SJSA1 (cell line): ENCODE measurements at places on chromosomes 2 and 18.

GRCh38 chr18:44969214-44969795 lies 288.6 kb downstream of the SETBP1 start:
- no peak for DNase-seq

DNA sequence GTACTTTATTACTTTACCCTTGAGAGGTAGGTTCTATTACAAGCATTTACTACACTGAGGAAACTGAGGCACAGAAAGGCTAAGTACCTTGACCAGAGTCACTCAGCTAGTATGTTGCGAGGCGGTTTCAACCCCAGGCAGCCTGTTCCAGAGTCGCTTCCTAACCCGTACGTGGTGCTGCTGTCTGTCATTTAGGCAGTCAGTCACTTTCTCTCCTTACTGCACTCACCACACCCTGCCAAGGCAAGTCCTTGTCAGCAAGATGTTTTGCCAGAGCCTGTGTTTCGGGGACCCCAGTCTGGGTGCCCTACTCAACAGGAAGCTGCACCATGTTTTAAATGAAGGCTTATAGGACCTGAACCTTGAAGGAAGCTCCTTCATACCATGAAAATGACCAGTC lies 174.9 kb downstream of the TPGS2 start:
- DNase-seq: no peak

- no peak for DNase-seq
Observed at GRCh38 chr2:122652670-122653069, 897.2 kb downstream of the TSN start.

DNA sequence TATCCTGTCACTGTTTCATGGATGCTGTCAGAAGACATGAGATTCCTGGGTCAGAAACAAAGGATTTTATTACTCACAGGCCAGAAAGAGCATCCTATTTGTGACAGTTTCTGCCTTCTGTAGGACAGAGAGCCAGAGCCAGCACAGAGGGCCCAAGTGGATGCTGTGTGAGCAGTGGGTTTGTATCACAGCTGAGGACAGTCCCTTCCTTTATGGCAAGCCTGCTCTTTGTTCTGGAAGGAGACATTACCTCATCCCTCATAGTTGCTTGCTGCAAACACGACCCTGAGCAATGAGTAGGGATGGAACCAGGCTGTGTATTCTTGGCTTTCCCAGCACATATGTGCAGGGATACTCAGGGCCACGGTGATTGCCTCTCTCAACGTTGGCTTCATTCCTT lies 41.6 kb downstream of the ARHGEF4 start:
- no peak for DNase-seq

- no peak for DNase-seq
Observed at GRCh38 chr2:213232649-213233437, 51.4 kb upstream of the SPAG16 start.

DNA sequence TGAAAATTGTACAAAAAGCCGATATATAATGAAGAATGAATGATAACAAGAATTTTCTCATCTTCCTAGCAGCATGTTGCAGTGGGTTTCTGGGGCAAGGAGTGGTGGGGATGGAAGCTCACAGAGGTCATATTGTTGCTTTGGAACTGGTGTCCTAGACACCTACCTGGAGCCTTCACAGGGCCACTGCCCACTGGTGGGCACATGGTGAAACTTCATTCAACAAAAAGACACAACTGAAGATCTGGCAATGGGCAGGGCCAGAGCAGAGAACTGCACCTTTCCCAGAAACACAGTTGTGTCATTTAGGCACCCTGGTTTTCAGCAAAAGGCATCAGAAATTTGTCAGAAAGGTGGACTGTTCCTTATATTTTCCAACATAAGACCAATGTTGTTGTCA lies 115.3 kb downstream of the FHOD3 start:
- DNase-seq: no peak

DNA sequence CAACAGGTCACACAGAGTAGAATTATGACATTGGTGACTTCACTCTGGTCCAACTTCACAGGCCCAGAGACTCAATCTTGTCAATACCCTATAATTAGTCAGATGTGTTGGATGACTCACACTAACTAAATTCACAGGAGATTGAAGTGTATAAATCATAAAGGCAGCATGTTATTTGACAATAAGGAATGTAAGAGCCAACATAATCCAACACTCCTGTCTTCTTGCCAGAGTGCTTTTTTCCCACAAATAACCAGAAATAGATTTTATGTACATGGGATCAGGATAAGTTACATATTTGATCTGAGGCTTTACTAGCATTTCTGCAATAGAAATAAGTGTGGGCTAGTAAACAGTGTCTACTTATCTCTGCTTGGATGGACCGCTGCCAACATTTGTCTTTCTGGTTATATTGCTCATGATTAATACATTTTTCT lies 42.2 kb upstream of the ZSWIM2 start:
- DNase-seq: no peak

DNA sequence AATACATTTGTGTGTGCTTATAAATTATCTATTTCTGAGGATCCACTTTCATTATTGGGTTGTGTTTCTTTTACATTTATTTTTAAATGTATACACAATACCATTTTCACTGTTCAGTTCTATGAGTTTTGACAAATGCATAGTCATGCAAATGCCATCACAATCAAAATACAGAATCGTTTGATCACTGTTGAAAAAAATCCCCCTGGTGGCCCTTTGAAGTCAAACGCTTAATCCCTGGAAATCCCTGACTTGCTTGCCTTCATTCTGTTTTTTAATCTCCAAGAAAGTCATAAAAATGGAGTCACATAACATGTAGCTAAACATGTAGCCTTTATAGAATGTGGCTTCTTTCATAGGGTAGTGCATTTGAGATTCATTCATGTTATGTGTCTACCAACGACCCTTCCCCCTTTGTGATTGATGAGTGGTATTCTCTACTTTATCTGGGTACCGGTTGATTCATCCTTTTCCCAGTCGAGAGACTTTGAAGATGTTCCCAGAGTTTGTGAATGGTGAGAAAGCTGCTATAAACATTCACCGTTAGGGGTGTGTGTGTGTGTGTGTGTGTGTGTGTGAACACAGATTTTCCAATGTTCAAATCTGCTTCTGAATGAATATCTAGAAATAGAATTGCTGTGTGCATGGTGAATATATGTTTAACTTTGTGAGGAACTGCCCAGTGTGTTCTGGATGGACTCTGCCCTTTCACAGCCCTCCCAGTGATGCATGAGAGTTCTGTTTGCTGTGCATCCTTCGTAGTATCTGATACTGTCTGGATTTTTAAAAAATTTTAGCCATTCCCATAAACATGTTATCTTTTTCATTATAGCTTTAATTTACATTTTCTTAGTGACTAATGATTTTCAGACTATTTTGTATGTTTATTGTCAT lies 173.6 kb downstream of the GALR1 start:
- DNase-seq: no peak

DNA sequence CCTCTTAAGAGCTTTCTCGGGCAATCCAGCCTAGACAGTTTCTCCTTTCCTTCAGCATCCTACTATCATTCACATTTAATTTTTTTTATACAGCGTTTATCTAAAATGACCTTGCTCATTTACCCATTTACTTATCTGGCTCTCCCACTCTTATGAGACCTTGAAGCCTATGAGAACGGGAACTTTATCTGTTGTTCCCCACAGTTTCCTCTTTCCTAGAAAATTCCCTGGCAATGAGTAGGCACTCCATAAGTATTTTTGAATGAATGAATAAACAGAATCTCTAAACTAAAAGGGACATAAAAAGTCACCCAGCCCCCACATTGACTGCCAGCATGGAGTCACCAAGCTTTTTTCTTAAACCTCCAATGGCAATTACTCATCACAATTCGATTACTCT lies 353.2 kb downstream of the METTL4 start:
- no peak for DNase-seq

GRCh38 chr2:222572264-222572721 lies 83.6 kb downstream of the FARSB start:
- DNase-seq: no peak

DNA sequence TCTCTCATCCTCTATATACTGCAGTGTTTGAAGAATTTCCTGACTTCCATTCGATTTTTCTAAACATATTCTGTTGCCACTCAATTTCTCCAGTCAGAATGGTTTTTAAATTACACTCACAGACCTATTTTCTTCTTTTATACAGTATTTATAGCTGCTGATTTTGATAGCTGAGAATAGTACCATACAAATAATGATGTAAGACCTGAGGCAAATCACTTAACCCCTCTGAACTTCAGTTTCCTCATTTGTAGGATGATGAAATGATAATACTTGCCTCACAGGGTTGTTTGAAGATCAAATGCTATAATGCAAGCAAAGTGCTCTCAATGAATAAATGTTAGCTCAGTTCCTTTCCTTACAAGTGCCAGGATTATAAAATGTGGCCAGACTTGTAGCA lies 241.8 kb downstream of the CPS1 start:
- no peak for DNase-seq

- no peak for DNase-seq
Observed at GRCh38 chr2:149281441-149281840, 48.9 kb upstream of the LYPD6 start.

DNA sequence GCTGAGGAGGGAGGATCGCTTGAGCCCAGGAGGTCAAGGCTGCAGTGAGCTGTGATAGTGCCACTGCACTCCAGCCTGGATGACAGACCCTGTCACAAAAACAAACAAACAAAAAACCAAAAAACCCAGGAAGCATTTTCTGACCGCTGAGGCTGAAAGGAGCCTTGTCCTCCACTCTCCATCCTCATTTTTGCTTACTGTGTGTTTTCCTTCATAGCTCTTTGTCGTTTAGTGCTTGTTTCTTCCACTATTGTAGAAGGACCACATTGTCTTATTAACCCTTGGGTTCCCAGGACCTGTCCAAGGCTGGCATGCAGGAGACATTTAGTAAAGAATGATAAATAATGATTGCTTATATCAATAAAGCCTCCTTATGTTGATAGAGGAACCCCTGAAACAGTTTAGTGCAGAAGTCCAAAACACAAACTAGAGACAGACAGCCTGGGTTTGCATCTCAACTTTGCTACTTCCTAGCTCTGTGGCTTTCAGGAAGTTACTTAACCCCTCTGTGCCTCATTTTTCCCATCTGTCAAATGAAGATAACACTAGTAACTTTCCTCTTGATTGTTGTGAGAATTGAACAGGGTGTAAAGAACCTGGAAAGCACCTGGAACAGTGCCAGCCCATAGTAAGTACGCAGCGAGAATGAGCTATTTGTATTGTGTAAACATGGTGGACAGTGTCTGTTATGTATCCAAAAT lies 126.0 kb downstream of the LPIN1 start:
- peak; percentile 49 for DNase-seq

DNA sequence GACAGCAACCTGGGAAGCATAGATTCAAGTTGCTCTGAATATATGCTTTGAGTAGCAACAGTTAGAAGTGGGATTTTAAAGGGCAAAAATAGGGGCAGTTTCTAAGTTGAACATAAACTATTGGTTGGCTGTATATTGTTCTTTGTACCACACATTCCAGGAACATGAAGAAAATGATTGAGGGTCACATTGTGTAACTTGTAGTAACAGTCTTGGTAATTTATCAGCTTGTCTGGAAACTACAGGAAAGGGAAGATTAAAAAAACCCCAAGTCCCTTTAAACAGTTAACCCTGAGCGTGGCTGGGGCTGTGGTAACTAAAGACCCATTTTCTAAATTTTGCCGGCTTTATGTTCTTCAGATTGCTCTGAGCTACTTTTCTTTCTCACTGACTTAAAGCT lies 7.4 kb downstream of the PLEKHB2 start:
- peak; percentile 25 for DNase-seq

GRCh38 chr2:2846332-2847208 lies 515.5 kb upstream of the MYT1L start:
- no peak for DNase-seq

DNA sequence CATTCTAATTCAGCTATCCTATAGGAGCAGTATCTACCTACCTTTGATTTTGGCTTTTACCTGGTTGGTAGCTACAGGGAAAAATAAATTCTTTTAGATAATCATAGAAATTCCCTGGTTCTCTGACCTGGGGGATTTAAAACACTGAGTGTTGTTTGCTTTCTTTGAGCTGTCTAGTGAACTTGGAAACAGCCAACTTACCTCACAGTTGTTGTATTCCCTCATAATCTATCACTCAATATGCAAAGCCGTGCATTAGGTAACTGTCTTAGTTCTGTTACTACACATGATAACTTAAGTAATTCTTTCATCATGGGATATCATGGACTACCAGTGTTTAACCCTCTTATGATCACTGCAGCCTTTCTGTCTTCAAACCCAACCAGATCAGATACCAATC lies 127.8 kb downstream of the TTC27 start:
- no peak for DNase-seq

DNA sequence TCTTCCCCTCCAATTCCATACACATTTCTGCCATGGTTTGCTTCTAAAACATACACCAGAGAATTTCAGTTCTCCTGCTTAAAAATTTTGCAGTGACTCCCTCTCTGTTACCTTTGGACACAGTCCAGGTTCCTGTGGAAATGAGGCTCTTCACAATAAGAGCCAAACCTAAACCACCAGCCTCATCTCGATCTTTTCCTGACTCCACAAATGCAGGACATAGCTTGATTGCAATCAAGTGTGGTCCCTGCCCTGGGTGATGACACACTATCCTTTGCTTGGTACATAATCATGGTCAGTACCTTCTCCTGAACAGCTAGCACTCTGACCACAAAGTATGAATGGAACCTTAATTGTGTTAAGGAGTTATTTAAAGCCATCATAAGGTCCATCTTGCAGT lies 134.9 kb upstream of the CHAC2 start:
- peak; percentile 77 for DNase-seq

GRCh38 chr2:144477281-144477956 lies 42.5 kb downstream of the ZEB2 start:
- no peak for DNase-seq

DNA sequence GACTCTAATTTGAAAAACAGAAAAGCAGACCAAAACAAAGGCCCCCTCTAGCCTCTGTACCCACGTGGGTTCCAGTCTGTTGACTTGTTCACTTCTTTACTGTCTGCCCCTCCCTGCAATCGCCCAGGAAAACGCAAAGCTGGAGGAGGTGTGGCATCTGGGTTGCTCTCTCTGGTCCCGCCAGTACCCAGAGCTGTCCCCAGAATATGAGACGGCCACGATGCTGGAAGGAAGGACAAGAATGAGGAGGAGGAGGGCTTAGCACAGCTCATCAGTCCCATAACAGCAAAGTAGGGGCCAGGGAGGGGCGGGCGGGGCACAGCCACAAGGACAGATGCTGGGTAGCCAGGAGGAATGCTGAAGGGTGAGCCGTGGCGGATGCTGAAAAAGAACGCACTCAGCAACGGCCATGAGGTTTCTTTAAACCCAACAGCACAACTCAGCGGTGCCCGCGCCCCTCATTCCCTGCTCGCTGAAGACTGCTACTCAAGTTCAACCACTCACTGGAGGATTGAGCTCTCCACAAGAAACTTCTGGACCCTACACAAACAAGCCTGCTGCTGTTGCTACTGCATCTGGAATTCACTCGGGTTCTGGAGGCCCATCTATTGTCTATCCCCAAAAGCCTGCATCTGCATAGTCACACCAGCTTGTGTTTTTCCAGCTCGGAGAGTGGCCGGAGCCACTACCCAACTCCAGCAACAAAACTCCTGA lies 187.7 kb downstream of the HDAC4 start:
- DNase-seq: no peak
